ENCODE measurements at places on chromosomes 2 and 18.
A peak's percentile ranks its signal among the peaks of the same experiment; 100 is the strongest.

DNA sequence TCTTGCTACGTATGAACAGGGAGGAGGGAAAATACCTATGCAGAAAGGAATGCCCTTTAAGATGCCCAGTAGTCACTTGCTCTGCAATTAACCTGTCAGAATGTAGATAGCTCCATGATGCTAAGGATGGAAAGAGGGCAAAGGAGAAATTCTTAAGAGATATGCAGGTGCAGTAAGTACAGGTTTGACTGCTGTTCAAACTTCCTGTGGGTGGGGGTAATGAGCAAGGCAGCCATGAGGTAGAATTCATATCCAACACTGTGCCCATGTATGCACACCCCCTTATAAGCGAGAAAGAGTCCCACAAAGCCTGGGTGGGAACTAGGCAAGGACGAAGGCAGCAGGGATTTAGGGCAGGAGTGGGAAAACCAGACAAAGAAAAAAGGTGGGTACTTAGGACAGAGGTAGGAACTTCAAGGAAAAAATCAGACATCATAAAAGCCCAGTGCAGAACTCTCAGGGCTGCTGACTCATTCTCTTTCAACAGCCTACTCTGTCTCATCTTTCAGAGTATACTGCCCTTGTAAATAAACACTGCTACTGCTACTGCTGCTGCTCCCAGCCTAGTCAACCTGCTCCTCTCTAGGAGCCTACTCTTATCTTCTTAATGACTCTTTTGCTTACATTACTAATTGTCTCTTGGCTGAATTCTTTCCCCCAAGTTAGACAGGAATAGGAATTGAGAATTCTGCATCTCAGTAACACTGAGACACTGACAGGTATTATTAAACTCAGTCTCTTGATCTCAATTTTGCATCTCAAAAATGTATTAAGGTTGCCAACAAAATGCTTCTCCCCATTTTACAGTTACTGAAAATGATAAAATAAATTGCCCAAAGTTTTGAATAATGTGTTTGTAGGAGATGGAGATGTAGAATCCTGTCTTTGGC is 189.0 kb downstream of the PTH2R start:
- no peak for DNase-seq

GRCh38 chr18:70663141-70663540 is 374.3 kb downstream of the SOCS6 start:
- DNase-seq: no peak

GRCh38 chr18:36196238-36196995 is 9.1 kb downstream of the MOCOS start:
- DNase-seq: no peak

- DNase-seq: peak; percentile 85
These were observed 174.1 kb downstream of the SMAD7 start for GRCh38 chr18:48776641-48777025.

All from fibroblast of villous mesenchyme (primary cell).